ENCODE measurements at places on chromosomes 2 and 18. TPM values are rescaled to one million over a fixed set of nuclear protein-coding genes. Genes with fewer than 3 reads are reported as not detected.
A peak's percentile ranks its signal among the peaks of the same experiment; 100 is the strongest.

GRCh38 chr18:45122506-45122905, 441.8 kb downstream of the SETBP1 start:
- no peaks in the 10 kb centered on the region for H3K4me1 ChIP-seq
- H3K27ac ChIP-seq: no peak overlapping the region
- H3K4me3 ChIP-seq: no peak overlapping the region
- DNase-seq: no peak

The SKOR2 gene
- not detected for total RNA-seq

The OTX1 gene
- not detected for total RNA-seq

- no peaks in the 10 kb centered on the region for H3K27me3 ChIP-seq
- no peak overlapping the region for H3K27ac ChIP-seq
These were observed 48.7 kb downstream of the CAVIN2 start for GRCh38 chr2:191797942-191798876.

The RESP18 gene
- not detected for total RNA-seq

DNA sequence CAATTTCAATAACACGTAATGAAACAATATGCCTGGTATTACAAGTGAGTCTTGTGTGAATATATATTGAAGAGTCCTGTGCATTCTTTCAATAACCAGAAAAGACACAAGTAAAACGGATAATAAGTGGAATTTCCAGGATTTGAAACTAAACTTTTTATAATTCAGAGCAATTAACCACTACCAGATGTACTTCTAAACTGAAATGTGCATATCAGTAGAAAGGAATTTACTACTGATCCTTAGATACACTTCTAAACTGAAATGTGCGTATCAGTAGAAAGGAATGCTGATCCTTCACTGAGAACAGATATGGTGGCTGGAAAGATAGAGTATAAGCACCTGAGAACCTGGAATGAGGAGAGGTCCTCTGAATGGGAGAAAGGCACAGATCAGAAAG, 470.9 kb upstream of the SPHKAP start:
- no peak overlapping the region for H3K27ac ChIP-seq
- no peaks in the 10 kb centered on the region for H3K4me1 ChIP-seq
- no peaks in the 10 kb centered on the region for H3K27me3 ChIP-seq
- no peak for DNase-seq
- H3K36me3 ChIP-seq: no peaks in the 10 kb centered on the region

- no peak for DNase-seq
- H3K36me3 ChIP-seq: no peaks in the 10 kb centered on the region
- H3K27me3 ChIP-seq: no peaks in the 10 kb centered on the region
- no peaks in the 10 kb centered on the region for H3K4me1 ChIP-seq
- H3K4me3 ChIP-seq: no peak overlapping the region
These were observed 35.1 kb upstream of the CD8A start for GRCh38 chr2:86825693-86826381.

- no peak overlapping the region for H3K27ac ChIP-seq
- H3K4me1 ChIP-seq: no peaks in the 10 kb centered on the region
- H3K4me3 ChIP-seq: no peak overlapping the region
- H3K27me3 ChIP-seq: no peaks in the 10 kb centered on the region
- no peak for DNase-seq
These were observed 19.6 kb upstream of the ESPNL start for GRCh38 chr2:238080518-238080917.

The CD8B2 gene
- total RNA-seq: not detected

The SLC14A1 gene
- total RNA-seq: 2.3 TPM

DNA sequence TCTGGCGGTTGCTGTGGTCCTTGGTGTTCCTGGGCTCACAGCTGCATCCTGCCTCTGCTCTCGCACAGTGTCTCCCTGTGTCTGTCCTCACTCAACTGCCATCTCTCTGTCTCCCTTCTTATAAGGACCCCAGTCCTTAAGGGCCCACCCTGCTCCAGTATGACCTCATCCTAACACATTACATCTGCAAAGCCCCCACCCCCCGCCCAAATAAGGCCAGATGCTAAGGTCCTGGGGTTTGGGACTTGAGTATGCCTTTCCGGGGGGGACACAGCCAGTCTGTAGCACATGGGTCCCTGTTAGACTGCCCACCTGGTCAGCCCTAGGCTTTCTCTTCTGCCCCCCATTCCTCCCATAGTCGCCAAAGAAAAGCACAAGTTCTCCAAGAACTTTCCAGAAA, 40.7 kb downstream of the FER1L5 start:
- H3K36me3 ChIP-seq: no peaks in the 10 kb centered on the region
- no peaks in the 10 kb centered on the region for H3K27me3 ChIP-seq
- no peaks in the 10 kb centered on the region for H3K4me1 ChIP-seq
- H3K27ac ChIP-seq: no peak overlapping the region

GRCh38 chr2:9462886-9463697, 11.3 kb upstream of the IAH1 start:
- H3K4me3 ChIP-seq: no peak overlapping the region
- DNase-seq: no peak
- H3K27ac ChIP-seq: no peak overlapping the region
- no peaks in the 10 kb centered on the region for H3K36me3 ChIP-seq

DNA sequence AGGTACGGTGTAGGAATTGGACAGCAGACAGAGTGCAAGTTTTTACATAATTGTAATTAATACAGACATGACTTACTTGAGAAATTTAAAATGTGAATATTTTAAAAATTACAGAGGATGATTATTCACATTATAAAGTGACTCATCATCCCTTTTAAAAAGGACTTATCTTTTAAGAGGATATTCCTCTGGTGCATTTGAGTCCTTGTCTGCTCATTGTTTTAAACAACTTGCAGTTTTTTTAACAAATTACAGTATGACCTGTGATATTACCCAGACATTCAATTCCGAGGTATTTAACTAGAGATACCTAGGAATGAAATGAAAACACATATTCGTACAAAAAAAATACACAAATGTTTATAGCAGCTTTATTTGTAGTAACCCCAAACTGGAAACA, 38.0 kb downstream of the SPTBN1 start:
- H3K27me3 ChIP-seq: no peaks in the 10 kb centered on the region
- no peak overlapping the region for H3K4me3 ChIP-seq
- no peaks in the 10 kb centered on the region for H3K36me3 ChIP-seq
- no peak overlapping the region for H3K27ac ChIP-seq
- H3K4me1 ChIP-seq: no peaks in the 10 kb centered on the region
- no peak for DNase-seq

- H3K4me1 ChIP-seq: no peaks in the 10 kb centered on the region
- no peak overlapping the region for H3K4me3 ChIP-seq
- H3K36me3 ChIP-seq: no peaks in the 10 kb centered on the region
- H3K27ac ChIP-seq: peak overlapping the region; percentile 84
These were observed 92.6 kb downstream of the ACTR2 start for GRCh38 chr2:65320042-65320725.

The DUSP2 gene
- 1.9 TPM for total RNA-seq

The C1D gene
- 50.5 TPM for total RNA-seq

- H3K27me3 ChIP-seq: peaks cover 8% of the 10 kb centered on the region
- H3K4me1 ChIP-seq: peaks cover 9% of the 10 kb centered on the region
- no peak overlapping the region for H3K27ac ChIP-seq
- H3K36me3 ChIP-seq: no peaks in the 10 kb centered on the region
- H3K4me3 ChIP-seq: peak overlapping the region; percentile 68
- peak; percentile 53 for DNase-seq
These were observed 1.2 kb upstream of the HES6 start for GRCh38 chr2:238240757-238241711.

GRCh38 chr2:133063775-133064174, 393.8 kb upstream of the LYPD1 start:
- H3K27me3 ChIP-seq: no peaks in the 10 kb centered on the region
- no peak overlapping the region for H3K4me3 ChIP-seq
- no peaks in the 10 kb centered on the region for H3K4me1 ChIP-seq
- DNase-seq: no peak
- no peaks in the 10 kb centered on the region for H3K36me3 ChIP-seq
- H3K27ac ChIP-seq: no peak overlapping the region

The GCG gene
- total RNA-seq: not detected

DNA sequence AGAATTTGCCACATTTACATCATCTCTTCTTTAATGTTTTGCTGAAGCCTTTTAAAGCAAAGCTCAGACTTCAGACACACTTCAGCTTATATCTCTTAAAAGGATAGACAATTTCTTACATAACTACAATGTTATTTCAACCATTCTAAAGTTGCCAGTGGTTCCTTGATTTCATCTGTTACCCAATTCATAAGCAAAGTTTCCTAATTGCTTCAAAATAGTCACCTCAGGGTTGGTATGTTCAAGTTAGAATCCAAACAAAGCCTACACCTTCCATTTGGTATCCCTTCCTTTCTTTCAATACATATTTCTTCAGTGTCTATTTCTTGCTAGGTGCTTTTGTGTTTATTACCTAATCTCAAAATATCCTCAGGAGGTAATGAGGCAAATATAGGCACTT, 60.6 kb downstream of the ZNF385B start:
- no peaks in the 10 kb centered on the region for H3K36me3 ChIP-seq
- no peak for DNase-seq
- H3K4me1 ChIP-seq: no peaks in the 10 kb centered on the region
- H3K27ac ChIP-seq: no peak overlapping the region
- H3K27me3 ChIP-seq: no peaks in the 10 kb centered on the region

DNA sequence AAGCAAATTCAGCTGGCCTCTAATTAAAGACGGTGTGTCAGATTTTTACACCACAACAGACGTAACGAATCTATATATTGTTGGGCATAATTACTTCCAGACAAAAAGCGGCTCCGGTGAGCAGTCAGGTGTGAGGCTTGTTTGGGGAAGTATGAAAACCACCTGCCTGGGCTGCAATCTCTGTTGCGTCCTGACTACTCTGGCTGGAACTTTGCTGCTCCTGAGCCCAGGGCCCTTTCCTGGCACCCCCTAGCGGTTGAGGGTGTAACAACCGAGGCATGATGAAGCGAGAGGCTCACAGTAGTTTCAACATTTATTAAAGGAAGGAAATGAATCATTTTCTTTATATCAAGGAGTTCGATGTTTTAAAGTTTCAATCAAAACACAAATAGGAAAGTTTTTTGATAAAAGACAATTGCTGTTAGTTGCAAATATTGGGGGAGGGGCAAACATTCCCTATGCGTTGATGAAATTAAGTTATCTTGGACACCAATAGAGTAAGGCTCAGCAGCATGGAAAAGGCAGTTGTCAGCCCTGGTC, 10.6 kb upstream of the ITGB6 start:
- H3K36me3 ChIP-seq: no peaks in the 10 kb centered on the region
- peak overlapping the region; percentile 89 for H3K27ac ChIP-seq
- no peak overlapping the region for H3K4me3 ChIP-seq
- DNase-seq: no peak

DNA sequence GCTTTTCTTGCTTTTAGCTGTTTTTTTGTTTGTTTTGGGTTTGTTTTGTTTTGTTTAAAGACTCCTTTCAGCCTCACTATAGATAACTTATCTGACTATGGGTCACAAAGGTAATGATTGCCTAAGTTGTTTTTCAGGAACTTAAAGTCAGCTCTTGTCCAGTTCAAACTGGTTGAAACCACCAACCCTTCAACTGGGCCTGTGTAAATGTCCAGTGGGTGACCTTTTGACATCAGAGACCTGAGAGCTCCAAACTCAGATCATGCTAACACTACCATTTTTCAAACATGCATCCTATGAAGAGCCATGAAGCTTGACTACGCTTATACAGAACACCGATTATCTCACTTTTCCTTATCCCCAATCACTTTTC, 144.6 kb upstream of the RMP24 start:
- H3K27ac ChIP-seq: no peak overlapping the region
- no peak overlapping the region for H3K4me3 ChIP-seq
- no peaks in the 10 kb centered on the region for H3K27me3 ChIP-seq
- DNase-seq: no peak
- H3K4me1 ChIP-seq: no peaks in the 10 kb centered on the region
- no peaks in the 10 kb centered on the region for H3K36me3 ChIP-seq

The PDE1A gene
- total RNA-seq: 4.3 TPM

DNA sequence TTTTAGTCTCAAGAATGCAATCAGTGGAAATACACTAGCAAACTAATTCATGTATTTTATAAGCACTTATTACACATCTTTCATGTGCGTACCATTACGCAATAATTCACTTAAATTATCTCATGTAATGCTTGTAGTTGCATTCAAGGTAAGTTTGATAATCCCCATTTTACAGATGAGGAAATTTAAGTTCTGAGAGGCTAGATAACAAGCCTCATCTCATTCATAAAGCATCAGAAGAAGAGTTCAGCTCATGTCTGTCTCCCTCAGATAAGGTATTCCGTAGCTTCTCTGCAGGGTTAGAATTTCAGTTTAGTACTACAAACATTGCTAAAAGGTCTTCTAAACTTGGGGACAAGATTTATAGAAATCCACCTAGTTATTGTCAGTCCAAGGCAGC, 47.8 kb downstream of the HNMT start:
- H3K4me1 ChIP-seq: no peaks in the 10 kb centered on the region
- no peaks in the 10 kb centered on the region for H3K36me3 ChIP-seq
- no peaks in the 10 kb centered on the region for H3K27me3 ChIP-seq

- H3K36me3 ChIP-seq: no peaks in the 10 kb centered on the region
- DNase-seq: no peak
- H3K27me3 ChIP-seq: no peaks in the 10 kb centered on the region
- H3K27ac ChIP-seq: no peak overlapping the region
- H3K4me3 ChIP-seq: no peak overlapping the region
These were observed 104.7 kb downstream of the LRATD1 start for GRCh38 chr2:14737201-14737600.

DNA sequence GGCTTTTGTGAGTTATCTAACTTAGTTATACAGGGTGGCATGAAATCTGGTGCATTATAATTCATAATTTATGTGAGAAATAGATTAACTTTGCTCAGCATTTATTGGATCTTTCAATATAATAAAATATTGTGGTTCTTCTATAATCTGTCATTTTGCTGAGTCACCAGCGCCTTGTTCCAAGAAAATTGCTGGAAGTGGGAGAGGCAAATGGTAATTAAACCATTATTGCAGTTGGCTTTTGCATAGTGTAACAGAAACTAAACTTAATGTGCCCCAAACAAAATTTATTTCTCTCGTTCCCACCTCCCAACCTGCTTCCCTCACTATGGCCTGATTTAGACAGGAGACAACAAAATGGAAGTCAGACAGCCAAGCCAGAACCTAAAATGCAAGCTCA, 146.3 kb downstream of the GALR1 start:
- H3K27me3 ChIP-seq: no peaks in the 10 kb centered on the region
- no peaks in the 10 kb centered on the region for H3K4me1 ChIP-seq
- H3K27ac ChIP-seq: no peak overlapping the region
- H3K4me3 ChIP-seq: no peak overlapping the region
- H3K36me3 ChIP-seq: no peaks in the 10 kb centered on the region

The CHRND gene
- total RNA-seq: not detected

The DSC1 gene
- total RNA-seq: not detected

- no peak for DNase-seq
- H3K27me3 ChIP-seq: no peaks in the 10 kb centered on the region
- no peaks in the 10 kb centered on the region for H3K4me1 ChIP-seq
- no peak overlapping the region for H3K27ac ChIP-seq
- no peaks in the 10 kb centered on the region for H3K36me3 ChIP-seq
These were observed 40.3 kb upstream of the HNMT start for GRCh38 chr2:137924019-137924418.

- H3K4me1 ChIP-seq: no peaks in the 10 kb centered on the region
- no peak overlapping the region for H3K4me3 ChIP-seq
- no peaks in the 10 kb centered on the region for H3K27me3 ChIP-seq
- H3K27ac ChIP-seq: no peak overlapping the region
These were observed 17.7 kb downstream of the QPCT start for GRCh38 chr2:37361994-37362698.
